Activated B cell treated with CpG ODN at 0.5 μM for 24 hours (primary cell): ENCODE measurements at places on chromosomes 6 and 20.

DNA sequence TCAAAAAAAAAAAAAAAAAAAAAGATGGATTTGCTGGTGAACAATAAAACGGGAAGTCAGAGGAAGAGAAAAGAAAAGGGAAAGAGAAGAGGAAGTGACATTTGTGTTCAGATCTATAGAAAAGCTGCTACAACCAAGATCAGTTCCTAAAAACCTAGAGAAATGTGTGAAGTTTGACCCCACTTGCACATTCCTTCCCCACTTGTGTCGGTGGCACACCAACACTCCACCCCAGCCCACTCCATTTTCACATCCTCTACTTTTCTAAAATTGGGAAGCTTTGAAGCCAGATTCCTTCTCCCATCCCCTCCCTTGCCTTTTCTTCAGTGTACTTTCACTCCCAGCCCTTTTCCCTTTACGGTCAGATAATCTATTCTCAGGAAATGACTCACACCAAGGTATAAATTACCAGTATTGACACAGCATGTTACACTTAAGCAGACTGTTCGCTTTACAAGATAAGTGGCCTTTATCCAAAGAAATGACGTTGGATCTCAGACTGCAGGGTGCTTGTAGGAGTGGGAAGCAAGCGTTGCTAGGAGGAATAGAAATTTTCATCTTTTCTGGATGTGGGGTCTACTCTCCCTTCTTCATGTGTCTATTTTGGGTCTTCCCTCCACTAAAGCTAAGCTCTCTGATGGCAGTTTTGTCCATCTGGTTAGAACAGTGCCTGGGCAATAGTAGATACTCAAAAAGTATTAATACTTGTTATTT is 92.5 kb upstream of the ADGRF1 start:
- DNase-seq, result no peak

GRCh38 chr20:31595654-31596411 is 9.3 kb upstream of the ID1 start:
- no peak for DNase-seq

GRCh38 chr20:58650776-58651558 is at the start of gene STX16:
STX16 (plus strand) TSS chr20:58651283; CDS start chr20:58652007, 724 bp downstream.
- DNase-seq, result peak; percentile 79

DNA sequence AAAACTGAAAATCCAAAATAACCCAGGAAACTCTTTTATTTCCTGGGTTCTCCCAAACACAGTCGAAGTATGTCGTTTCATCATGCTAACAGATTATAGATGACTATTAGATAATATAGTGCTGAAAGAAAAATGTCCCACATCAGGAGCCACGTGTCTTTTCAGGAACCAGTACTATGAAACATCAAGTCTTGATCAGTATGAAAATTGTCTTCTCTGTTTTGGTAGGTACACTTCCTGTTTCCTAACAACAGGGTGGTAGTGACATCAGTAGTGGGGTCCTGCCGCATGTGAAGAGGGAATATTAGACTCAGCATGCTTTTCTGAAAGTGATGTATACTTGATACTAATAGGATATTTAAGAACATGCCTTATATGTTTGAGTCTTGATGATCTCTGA is 136.7 kb downstream of the HIVEP1 start:
- DNase-seq, result no peak

- DNase-seq, result no peak
Measured at GRCh38 chr20:25054096-25054820, 3.7 kb downstream of the ACSS1 start.

DNA sequence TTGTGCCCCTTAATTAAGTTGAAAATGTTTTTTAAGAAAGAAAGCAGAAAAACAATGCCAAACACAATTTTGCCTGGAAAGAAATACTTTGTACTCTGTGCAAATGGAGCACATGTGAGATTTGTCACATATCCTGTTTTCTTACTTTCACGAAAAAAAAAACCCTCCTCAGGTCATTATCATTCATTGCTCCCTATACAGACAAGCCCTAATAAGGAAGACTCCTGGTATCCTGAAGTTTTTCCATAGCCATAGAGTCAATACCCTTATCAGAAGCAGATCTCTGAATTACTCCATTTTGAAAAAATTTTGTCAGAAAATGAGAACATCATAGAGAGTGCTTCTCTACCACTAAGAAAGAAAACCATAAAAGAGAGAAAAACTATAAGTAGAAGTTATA is 14.0 kb upstream of the NT5E start:
- no peak for DNase-seq

DNA sequence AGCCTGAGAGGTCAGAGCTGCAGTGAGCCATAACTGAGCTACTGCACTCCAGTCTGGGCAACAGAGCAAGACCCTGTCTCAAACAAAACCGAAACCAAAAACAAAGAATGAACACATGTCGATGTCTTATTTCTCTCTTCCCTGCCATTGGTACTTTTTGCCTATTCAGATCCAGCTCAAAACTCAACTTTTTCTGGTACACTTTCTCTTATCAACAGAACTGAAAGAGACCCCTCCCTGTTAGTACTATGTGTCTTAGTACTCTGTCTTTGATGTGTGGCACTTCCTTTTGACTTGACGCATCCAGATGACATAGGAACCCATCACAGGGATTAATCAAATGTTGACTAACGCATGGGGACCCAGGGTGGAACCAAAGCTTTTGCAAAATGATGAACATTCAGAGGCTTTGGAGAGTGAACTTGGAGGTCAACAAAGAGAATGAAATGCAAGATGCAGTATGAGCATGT is 44.8 kb downstream of the AKAP12 start:
- DNase-seq, result no peak

- DNase-seq, result no peak
Measured at GRCh38 chr6:89045011-89045387, 35.6 kb upstream of the PNRC1 start.
